CD4-positive, alpha-beta memory T cell (primary cell): ENCODE measurements at places on chromosomes 4 and X. TPM values are rescaled to one million over a fixed set of nuclear protein-coding genes. Genes with fewer than 3 reads are reported as not detected.

USP17L20 gene
- not detected for total RNA-seq

DMP1 gene
- total RNA-seq: not detected

DNA sequence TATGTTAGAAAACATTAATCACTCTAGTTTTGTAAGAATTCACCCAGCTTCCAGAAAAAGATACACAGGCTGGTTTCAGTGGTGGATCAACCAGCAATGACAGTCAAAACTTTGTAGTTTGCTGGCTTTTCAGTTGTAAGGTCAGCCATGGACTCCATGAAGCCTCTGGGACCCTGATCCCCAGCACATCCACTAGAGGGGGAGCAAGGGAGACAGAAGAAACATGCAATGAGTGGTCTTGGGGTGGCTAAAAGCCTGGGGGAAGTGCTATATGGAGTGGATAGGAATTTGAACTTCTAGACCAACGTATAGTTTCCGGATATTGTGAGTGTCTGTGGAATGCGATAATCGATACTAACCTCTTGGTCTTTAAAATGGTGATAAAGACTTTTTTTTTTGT lies 72.7 kb downstream of the AFF2 start:
- no peak overlapping the region for H3K27ac ChIP-seq
- H3K36me3 ChIP-seq: no peaks in the 10 kb centered on the region
- H3K27me3 ChIP-seq: no peaks in the 10 kb centered on the region

DNA sequence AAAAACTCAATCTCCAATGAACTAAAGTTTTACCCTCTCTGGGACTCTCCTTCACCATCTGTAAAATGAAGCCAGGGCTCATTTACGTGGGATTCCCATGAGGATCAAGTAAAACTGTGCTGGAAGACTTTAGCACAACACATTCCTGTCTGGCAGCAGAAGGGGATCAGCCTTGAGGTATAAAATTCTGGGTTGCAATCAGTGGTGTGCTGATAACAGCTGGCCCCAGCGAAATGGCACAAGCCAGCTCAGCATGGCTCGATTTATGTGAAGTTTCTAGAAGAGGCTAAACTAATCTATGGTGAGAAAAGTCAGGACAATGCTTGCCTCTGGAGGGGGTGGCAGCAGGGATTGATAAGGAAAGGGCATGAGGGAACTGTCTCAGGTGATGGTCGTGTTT lies 28.4 kb downstream of the ZNF630 start:
- no peak overlapping the region for H3K27ac ChIP-seq
- no peak overlapping the region for H3K4me3 ChIP-seq
- DNase-seq: no peak
- no peaks in the 10 kb centered on the region for H3K27me3 ChIP-seq
- H3K4me1 ChIP-seq: no peaks in the 10 kb centered on the region
- no peaks in the 10 kb centered on the region for H3K36me3 ChIP-seq
